ENCODE measurements at places on chromosomes 7 and 10.

DNA sequence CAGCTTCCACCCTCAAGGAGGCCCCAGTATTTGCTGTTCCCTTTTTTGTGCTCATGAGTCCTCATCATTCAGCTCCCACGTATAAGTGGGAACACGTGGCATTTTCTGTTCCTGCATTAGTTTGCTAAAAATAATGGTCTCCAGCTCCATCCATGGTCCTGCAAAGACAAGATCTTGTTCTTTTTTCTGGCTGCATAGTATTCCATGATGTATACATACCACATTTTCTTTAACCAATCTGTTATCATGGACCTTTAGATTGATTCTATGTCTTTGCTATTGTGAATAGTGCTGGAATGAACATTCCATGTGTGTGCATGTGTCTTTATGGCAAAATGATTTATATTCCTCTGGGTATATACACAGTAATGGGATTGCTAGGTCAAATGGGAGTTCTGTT is 17.0 kb downstream of the KRIT1 start:
- DNase-seq: no peak

- DNase-seq: no peak
These were observed 716.1 kb downstream of the KCNMA1 start for GRCh38 chr10:76921383-76922010.

DNA sequence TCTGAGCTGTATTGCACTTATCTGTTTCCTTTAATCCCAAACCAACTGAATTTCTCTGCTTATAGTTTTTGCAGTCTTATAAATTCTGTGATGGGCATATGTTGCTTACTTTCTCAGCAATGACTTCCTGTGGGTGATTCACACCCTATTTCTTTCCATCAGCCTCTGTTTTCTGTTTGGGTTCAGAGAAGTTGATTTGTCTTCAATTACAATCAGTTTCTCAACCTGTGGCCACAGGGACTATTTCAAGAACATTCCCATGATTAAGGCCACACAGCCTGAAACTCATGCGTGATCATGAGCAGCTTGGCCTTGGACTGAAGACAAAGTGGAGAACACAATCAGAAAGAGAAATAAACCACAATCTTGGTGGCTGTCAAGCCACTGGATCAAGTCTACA is 1174.6 kb upstream of the C7orf33 start:
- DNase-seq: no peak

GRCh38 chr7:25122373-25122772 is 2.7 kb downstream of the CYCS start:
- DNase-seq: no peak

DNA sequence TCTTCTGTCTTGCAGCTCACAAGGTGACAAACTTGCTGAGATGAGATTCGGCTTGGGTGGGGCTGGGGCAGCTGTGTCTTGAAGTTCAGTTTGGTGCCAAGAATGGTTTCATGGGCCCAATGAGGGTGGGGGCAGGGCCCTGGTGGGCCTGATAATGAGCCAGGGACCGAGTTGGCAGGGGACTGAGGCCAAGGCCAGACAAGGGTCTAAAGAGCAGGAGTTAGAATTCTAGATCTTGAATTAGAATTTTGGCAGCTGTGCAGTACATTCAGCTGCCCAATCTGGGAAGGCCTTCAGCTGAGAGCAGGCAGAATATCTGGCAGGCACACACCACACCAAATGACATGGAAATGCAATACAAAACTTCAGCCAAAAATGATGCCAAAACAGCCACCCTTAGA is 1.5 kb upstream of the JAZF1 start:
- DNase-seq: peak; percentile 51

GRCh38 chr10:27223964-27224363 is 16.6 kb downstream of the ACBD5 start:
- no peak for DNase-seq

GRCh38 chr7:102272075-102272916 is 14.4 kb upstream of the SH2B2 start:
- DNase-seq: peak; percentile 72

DNA sequence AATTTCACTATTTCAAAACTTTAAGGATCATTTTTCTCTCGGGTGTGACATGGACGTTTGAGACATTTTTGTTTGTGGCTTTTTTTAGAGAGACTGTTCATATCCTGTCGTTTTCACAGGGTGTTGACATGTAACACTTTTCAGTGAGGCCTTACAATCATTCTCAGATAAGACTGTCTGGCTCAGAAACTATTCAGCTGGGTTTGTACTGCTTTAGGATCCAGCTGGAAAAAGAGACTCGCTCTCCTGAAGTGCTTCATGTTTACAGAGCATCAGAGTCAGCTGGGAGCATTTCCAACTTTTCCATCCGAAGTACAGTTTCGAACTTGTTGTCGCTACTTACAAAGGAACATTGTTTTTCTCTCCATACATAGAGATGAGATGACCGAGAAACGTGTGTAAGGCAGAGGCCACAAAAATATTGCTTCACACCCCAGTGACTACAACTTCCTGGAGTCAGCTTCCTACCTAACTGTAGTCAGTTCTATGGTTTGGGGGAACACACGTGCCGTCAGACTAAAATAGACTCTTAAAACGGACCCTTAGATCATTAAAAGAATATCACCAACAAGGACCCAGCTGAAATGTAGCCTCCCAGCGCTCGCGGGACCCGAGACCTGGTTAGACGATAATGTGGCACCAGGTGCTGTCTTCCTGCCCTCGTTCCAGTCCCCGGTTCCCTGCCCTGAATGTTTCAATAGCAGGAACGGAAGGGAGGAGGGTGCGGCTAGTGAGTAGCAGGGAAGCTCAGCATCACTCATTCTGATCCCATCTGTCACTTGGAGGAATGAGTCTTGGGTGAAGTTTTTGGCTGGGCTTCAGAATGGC is 78.0 kb downstream of the MKI67 start:
- no peak for DNase-seq

DNA sequence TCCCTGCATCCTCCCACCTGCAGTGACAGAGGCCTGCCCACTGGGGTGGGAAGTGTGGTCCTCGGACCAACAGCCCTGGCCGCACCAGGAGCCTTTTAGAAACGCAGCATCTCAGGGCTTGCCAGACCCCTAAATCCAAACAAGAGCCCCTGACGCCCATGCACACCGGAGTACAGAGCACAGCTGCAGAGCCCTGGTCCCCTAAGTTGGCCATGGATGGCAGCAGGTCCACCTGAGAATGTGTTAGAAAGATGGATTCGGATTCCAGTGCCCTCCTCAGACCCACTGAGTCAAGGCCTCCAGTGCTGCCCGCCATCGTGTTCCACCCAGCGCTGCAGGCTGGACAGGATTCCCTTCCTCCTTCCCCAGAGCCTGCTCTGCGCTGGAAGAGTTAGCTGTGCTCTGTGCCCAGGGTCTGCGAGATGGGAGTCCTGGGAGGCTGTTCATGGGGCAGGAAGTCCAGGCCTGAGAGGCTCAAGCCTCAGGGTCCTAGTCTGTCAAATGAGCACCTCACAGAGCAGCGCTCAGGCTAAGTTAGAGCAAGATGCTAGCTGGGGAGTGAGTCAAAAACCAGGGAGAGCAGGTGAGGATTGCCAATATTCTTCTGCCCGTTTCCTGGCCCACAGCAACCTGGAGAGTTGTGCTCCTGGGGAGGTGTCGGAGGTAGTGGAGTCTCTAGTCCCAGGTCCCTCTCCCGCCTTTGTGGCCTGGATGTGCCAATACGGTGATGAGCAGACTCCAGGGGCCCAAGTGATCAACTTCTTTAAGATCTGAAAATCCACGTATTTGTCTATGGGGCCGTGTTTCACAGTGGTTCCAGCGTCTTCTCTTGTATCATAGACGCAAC is 95.9 kb upstream of the GPR26 start:
- no peak for DNase-seq

DNA sequence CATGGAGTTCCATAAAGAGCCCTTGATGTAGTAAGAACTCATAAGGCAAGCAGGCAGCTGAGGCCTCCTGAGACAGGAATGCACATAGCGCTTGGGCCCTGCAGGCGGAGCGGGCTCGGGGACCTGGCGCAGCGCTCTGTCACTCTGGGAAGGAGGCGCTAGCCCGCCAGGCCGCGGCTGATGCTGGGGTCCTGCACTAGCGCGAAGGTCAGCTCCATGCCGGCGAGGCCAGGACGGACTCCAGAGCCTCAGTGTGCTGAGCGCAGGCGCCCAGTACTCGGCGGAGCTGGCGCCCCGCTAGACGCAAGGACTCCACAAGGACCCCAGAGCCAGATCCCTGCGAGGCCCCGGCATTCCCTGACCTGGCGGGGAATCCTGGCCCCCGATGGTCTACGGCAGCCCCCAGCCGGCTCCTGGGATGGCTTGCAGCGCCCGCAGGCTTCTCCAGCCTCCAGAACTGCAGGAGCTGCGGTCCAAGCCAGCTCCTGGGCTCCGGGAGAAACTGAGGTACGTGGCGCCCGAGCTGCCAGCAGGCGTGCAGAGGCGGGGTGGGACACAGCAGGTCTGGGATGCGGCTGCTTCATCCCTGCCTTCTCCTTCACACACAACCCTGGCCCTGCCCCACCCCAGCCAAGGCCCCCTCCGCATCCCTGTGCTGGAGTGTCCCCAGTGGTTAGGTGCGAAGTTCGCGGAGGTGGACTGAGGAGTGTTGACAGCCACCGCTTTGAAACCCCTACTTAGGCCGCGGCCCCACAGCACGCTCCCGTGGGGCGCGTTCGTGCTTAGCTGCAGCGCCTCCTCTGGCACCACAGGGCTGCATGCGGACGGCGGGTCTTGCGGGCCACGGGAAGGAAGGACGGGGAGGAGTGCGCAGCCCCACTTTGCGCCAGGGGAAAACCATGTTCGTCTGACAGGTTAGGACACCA is 761.5 kb upstream of the POM121L12 start:
- no peak for DNase-seq

DNA sequence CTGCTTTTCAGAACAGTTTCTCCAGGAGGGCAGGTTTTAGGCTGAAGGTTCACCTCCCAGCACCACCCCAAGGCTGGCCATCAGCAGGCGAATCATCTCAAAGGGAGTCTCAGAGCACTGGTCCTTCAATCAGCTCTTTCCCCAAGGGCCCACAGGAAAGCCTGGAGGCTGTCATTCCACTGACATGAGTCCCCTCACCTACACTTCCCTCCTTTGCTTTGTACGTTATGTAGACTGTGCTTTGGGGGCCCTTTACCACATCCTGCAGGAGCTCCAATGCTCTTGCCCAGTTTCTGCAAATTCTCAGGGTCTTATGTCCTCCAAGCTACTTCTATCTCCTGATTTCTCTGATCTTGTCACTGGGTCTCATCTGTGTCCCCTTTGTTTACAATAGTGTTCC is 15.4 kb downstream of the WDFY4 start:
- no peak for DNase-seq

GRCh38 chr7:4297918-4298219 is 384.2 kb upstream of the FOXK1 start:
- DNase-seq: no peak

DNA sequence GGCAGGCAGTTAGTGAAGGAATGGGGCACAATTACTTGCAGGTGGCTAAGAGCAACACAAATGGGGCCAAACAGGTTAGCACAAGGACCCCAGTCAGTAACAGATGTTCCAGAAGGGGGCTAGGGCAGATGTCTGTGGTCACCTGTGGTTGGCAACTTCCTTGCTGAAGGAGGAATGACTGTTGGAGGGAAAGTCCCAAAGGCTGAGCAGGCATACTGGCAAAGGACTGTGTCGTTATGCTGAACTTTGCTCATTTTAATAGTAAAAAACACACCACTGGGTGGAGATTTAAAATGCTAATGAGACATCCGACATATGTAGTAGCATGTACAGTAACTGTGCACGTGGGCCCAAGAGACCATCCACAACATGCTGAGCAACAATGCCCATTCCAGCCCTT is 511.6 kb downstream of the CALN1 start:
- DNase-seq: no peak

DNA sequence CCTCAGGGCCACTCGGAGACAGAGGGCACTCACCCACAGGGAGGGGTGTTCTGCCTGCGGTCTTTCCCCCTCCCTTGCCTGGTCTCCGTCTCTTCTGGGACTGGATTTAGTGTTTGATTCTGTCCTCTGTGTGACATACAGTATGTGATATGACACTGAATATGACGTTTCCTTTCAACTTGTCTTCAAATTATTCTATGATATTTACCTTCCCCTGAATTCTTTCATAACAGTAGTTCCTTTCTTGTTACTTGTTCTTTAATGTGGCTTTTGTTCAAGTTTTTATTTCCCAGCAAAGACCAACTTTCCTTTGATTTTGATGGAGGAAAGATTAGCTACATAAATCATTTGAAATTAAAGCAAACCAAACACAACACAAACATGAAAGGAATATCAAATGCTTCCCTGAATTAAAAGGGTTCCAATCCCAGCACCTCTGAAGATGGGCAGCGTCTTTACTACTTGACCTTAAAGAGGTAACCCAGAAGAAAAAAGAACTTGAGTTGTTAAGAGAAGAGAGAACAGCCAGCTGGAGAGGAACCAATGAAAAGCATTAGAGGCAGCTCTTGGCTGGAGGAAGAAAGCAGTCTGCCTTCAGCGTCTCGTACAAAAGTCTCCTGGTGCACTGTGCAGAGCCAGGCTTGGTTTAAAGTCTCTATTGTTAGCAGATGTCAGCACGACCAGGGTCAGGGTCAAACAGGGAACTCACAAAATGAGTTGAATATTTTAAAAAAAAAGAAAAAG is 18.3 kb upstream of the RHEB start:
- DNase-seq: no peak

DNA sequence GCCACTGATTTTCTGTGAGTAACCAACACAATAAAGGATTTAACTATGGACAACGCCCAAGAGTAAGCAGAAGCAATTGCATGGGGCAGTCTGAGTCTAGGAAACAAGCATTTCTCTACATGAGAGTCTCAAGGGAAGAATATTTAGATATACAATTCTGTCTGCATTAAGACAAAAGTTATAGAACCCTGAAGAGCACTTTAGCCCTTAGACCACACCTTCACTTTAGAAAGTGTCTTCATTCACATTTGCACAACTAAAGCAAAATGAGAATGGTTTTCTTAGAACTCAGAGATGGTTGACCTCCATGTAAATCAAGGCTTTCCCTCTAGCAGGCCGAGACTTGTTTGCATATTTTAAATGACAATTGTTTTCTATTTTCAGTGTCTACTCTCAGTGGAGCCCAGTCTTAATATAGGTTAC is 25.5 kb upstream of the TRIM24 start:
- no peak for DNase-seq

DNA sequence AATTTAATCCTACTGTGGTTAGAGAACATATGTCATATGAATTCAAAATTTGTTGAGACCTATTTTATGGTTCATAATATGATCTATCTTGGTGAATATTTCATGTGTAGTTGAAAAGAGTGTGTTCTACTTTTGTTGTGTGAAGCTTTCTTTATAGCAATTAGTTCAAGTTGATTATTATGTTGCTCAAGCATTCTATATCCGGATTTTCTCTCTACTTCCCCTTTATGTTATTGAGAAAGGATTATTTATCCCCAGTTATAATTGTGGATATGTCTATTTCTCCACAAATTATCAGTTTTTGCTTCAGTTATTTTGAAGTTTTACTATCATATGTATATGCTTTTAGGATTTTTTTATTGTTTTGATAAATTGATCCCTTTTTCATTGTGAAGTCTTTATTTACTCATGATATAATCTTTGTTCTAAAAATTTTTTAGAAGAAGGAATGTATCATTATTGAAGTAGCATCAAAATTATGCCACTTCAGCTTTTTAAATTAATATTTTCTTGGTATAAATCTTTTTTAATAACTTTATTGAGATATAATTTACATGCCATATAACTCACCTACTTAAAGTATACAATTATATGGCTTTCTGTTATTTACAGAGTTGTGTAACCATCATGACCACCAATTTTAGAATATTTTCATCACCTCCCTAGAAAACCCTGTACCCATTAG is 12.0 kb upstream of the MEST start:
- DNase-seq: no peak

Measured in nucleus accumbens (tissue), 56 donors.